ENCODE measurements at places on chromosomes 3 and 15.
A peak's percentile ranks its signal among the peaks of the same experiment; 100 is the strongest.

DNA sequence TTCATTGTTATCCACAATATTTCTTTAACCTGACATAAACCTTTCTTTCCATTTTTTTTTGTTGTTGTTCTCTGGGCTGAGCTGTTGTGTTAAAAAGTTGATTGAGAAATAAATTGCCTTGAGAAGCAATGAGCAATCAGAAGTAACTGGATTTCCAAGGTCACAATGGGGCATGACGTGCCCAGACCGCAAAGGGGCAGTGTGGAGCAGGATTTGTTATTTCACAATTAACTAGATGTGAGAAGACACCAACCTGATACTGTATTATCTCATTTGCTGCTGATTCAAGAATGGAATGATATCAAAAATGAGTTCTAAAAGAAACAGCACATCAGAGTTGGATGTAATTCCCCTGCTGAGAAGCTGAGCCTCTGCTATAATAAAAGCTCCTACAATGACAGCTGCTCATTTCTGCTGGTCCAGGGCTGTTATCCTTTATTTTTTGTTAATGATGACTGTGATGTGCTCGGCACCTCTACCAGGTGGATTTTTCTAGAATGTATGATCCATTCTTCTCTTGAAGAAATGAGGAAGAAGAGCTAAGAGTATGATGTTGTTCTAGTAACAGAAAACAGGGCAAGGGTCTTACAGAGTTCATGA is 28.1 kb downstream of the CPNE4 start:
- peak; percentile 15 for DNase-seq

DNA sequence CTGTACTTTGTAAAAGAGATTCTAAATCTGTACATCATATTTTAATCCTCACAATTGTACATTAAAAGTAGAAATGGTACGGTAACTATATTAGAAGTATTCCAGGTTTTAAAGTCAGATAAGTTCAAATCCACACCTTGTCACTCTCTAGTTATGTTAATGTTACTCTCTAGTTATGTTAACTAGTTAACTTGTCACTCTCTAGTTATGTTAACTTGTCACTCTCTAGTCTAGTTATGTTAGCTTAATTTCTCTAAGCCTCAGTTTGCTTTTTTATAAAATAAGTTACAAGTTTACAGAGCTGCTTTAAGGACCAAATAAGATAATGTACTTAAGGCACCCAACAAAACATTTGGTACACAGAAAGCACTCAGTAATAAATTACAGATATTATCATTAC is 42.6 kb downstream of the ZNF280D start:
- DNase-seq, result no peak

DNA sequence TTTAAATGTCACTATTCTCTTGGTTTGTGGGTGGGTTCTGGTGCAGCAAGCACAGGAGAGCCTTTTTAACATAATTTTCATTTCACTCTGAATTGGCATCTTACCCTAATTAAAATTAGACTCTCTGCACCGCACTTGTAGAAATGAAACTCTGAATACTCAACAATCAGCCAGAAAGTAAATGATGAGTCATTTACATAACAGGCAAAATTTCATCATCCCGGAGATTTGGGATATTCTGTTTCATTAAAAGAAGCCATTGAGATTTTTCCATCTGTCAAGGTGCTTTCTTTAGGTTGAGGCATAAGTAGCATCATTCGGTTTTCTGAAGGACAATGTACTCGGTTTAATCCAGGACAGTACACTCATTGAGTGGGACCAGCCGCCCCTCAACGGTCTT is 111.0 kb downstream of the RFTN1 start:
- DNase-seq, result no peak

DNA sequence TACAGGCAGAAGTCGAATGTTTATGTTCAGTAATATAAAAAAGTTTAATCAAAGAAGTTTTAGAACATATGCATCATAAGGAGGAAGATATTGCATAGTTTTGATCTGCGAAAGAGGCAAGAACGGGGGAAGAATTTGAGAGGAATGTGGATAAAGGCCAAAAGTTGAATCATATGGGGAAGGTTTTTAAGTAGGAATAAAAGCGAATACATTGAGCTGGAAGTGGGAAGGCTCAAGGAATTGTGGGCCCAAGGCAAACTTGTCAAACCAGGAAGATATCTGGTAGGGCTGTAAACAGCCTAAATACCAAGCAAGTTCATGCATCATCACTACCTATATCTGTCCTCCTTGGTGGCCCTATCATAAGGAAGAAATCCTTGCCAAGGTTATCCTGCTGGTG is 186.9 kb downstream of the MAGI1 start:
- no peak for DNase-seq

- no peak for DNase-seq
Measured at GRCh38 chr15:35319354-35319753, 226.6 kb downstream of the DPH6 start.

DNA sequence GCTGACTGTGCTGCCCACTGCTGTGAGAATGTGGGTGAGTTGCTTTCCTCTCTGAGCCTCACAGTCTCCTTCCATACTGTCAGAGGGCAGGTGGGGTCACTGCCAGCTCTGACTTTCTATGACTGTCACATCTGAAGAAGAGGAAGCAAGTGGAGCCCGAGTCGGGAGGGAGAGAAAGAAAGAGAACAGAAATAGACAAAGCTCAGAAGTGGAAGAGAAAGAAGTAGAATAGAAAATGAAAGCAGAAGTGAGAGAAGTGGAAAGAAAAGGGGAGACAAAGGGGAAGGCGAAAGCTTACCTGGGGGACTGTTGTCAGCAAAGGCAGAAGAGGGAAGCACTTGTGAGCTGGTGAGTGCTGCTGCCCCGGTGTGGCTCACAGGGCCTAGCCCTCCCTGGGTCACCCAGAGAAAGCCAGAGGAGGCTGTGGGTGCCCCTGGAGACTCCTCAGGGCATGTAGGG is 57.9 kb downstream of the EPHB1 start:
- DNase-seq, result no peak

- DNase-seq, result no peak
Measured at GRCh38 chr3:38722781-38723568, 73.5 kb upstream of the SCN5A start.

DNA sequence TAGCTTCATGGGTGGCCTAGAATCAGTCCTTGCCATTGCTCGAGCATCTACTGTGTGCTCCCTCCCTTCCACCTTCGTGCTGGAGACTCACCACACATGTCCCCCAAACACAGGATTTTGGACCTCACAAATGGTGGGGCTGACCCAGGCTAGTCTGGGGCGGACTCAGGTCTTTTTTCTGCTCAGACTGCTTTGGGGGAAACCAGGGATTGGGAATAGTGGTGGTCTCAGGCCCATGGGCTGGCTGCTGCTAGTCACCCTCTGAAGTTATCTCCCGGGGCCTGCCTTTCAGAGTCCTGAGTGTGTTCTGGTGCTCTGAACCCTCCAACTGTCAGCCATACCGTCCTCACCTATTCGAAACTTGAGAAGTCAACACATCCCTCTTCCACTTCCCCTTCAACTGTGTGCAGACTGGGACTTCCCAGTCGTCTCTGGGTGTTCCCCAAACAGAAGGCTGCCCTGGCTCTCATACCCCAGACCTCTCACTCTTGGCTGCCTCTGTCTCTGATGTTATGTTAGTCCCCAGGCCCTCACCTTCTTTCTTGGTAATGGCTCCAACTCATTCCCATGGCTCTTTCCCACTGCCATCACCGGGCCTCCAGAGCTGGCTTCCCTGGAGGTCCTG is 46.0 kb downstream of the PPCDC start:
- no peak for DNase-seq

GRCh38 chr3:195171093-195171873 is 99.7 kb downstream of the XXYLT1 start:
- DNase-seq, result no peak

DNA sequence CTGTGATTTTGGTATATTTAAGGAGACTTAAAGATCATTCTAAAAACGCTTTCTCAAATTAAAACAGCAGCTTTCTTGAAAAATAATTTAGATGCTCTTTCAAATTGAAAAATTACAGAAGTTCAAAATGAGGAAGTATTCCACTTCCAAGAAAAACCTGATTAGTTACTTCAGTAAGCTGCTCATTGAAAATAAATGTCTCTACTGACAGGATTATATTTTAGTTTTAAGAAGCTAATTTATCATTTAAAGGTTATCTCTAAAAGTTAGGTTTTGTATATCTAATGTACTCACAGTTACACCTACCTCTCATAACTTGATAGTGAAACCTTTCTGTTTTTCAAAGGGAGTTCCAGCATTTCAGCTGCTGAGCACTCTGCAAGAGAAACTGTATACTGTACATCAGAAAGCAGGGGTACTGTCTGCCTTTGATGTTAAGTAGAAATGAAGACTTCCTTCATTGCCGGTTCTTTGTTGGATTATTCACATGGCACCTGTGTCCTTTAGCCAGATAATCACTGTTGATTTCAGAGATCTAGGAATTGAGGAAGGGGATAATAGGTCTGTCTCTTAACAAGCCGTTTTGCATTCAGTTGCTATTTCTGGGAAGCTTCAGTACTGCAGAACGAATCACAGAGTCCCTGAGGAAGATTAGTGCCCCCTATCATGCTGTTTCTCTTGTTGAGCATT is 161.6 kb downstream of the TCF12 start:
- DNase-seq, result no peak

DNA sequence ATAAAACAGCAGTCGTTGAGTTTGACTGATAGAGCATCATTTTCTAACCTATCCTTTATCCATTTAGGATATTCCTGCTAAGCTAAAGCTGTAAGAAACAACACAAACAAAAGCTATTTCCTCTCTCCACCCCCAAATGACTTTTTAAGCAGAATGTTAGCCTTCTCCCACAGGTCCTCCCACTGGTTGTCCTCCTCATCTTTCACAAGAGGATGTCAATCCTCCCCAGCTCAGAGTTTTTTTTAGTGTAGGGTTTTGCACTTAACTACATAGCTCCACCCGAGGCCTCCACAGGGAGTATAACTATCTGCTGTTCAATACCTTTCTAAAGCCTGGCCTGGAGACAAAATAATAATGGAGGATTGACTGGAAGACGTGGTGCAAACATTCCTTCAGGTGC is 7.8 kb downstream of the SETMAR start:
- DNase-seq, result no peak

DNA sequence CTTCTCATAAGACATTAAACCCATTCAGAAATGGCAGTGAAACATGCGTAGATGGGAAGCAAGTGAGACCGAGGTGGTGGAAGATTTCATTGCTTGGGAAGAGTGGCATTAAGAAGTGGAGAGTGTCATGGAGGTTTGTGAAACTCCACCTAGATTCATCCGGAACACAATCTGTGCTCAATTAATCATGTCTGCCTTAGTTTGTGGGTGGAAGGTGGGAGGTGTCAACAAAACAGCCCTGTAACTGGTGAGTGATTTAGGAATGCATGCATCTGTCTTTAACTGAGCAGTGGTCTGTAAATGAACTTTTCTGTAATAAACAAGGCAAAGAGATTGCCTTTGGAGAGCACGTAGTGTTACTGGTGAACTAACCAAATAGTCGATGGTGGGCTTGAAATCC is 113.7 kb downstream of the WNT5A start:
- no peak for DNase-seq

DNA sequence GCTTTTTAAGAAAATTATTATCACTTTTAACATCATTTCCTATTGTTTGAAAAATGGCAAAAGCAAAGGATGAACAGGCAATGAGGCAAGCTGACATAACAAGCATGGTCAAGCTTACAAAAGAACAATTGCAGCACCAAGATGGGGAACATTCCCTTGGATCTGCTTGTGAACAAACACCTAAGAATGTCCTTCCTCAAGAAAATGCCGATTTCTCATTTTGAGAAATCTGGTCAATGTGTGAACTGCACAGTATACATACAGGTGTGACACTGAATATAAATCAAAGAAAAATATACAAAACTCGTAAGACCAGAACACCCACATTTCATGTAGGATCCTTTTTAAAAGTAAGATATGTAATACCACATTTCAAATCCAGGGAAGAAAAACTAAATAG is 58.9 kb downstream of the LRRFIP2 start:
- no peak for DNase-seq

DNA sequence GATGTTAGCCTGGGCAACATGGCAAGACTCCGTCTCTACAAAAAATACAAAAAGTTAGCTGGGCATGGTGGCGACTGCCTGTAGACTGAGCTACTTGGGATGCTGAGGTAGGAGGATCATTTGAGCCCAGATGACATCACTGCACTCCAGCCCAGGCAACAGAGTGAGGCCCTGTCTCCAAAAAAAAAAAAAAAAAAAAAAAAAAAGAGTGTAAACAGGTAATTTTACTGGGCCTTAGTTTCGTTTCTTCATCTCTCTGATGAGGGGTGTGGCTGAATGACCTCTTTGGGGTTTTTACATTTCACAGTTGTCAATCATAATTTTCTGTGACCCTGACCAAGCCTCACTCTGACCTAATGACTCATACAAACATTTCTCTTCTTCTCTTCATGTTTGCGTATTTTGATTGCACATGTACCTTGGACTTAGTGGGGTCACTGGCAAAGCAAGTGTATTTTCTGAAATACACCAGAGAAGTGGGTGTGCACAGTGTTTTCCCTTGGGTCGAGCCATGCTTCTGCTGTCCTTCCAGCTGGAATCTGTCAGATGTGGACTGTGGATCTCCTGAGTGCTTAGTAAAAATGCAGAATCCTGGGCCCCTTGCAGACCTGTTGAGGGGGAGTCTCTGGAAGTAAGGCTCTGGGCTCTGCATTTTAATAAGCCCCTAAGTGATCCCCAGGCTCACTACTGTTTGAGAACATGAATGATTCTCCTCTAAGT is 140.5 kb downstream of the FNDC3B start:
- no peak for DNase-seq

- DNase-seq, result no peak
Measured at GRCh38 chr3:120858521-120858920, 49.5 kb upstream of the STXBP5L start.

GRCh38 chr15:39801641-39802309 is 19.1 kb upstream of the FSIP1 start:
- DNase-seq, result no peak

- DNase-seq, result no peak
Measured at GRCh38 chr3:94303266-94303665, 240.4 kb downstream of the NSUN3 start.

GRCh38 chr15:29451201-29451781 is 181.7 kb upstream of the NSMCE3 start:
- DNase-seq, result no peak

GRCh38 chr3:162171970-162172369 is 675.4 kb downstream of the OTOL1 start:
- DNase-seq, result no peak

- DNase-seq, result no peak
Measured at GRCh38 chr3:144968750-144969350, 997.2 kb downstream of the DIPK2A start.

- no peak for DNase-seq
Measured at GRCh38 chr3:87563712-87564111, 287.3 kb upstream of the POU1F1 start.

- peak; percentile 32 for DNase-seq
Measured at GRCh38 chr15:42832576-42832975, 88.0 kb downstream of the TTBK2 start.

Measured in H54 (cell line).